NCI-H1105 (cell line): ENCODE measurements at places on chromosomes 13 and 19.
A peak's percentile ranks its signal among the peaks of the same experiment; 100 is the strongest.

GRCh38 chr13:48562296-48563066, 29.6 kb upstream of the RCBTB2 start:
- no peak for DNase-seq

DNA sequence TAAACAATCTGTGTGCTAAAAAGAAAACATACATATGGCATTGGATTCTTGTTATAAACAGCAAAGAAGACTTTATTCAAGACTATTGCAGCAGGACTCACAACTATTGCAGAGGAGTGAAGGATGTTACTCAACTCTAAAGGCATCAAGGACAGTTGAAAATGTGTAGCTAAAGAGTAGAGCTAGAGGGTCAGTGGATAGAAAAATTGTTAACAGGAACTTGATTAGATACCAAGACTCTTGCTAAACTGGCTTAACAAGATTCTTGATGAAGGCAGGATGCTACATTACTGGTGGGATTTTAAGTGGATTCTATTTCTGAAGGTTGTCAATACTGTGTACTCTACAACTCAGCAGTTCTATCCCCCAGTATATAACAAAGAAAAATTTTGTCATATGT, 1183.3 kb downstream of the SLITRK1 start:
- DNase-seq, result no peak

DNA sequence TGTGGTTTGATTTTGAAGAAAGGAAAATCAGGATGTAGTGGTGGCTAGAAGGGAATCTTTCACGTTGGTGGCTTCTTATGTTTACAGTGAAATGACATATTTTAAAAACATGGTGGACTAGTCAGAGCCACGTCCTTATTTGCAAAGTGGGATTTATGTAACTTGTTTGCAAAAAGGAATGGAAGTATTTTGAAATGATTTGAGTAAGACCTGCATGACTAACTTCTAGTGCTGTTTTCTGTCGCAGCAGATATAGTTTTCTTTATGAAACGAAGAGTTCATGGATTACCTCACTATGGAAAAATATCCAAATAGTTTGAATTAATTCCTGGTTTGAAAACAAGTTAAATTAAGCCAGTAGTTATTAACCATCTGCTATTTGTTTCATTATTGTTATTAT, 476.5 kb downstream of the MYO16 start:
- DNase-seq, result no peak

- DNase-seq, result no peak
Observed at GRCh38 chr19:1655131-1655981, 2.9 kb upstream of the TCF3 start.

DNA sequence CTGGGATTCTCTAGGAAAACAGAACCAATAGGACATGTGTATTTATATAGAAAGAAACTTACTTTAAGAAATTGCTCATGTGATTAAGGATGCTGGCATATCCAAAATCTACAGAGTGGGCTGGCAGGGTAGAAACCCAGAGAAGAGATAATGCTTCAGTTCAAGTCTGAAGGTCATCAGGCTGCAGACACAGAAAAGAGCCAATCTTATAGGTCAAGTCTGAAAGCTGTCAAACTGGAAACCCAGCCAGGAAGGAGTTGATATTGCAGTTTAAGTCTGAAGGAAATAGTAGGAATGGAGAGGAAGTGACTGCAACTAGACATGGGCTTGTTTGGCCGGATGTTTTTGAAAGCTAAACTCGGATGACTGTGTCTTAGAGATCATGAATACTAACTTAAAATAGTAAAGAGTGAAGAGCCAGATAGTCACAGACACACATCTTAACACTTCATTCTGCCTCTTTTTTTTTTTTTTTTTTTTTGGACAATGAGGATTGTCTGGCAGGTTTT, 125.3 kb upstream of the GPC6 start:
- no peak for DNase-seq

DNA sequence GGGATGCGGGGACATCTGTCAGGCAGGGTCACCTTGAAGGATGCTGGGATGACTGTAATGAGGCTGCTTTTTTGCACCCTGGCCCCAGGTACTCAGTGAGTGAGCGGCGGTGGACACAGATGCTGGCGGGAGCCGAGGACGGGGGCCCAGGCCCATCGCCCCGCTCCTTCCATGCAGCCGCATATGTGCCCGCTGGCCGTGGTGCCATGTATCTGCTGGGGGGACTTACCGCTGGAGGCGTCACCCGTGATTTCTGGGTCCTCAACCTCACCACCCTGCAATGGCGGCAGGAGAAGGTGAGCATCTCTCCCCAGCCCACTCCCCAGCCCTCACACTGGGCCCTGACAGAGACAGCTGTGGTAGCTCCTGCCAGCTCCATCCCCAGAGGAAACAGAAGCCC, 31.3 kb downstream of the MEGF8 start:
- DNase-seq, result no peak

DNA sequence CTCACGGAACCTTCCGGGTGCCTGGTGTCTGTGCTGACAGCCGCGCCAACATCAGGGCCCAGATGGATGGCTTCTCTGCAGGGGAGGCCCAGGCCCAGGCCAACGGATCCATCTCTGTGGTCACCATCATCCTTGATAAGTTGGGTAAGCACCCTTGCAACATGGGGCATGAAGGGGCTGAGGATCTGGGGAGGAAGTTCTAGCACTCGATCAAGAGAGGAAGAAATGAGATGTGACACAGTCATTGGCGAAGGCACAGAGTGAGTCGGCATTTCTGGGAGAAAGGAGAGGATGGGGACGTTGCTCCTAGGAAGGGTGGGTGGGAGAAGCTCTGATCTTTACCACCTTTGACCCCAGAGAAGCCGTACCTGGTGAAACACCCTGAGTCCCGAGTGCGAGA, 4.4 kb downstream of the CILP2 start:
- no peak for DNase-seq

GRCh38 chr13:27708325-27708724, 84.0 kb upstream of the GSX1 start:
- DNase-seq, result no peak

DNA sequence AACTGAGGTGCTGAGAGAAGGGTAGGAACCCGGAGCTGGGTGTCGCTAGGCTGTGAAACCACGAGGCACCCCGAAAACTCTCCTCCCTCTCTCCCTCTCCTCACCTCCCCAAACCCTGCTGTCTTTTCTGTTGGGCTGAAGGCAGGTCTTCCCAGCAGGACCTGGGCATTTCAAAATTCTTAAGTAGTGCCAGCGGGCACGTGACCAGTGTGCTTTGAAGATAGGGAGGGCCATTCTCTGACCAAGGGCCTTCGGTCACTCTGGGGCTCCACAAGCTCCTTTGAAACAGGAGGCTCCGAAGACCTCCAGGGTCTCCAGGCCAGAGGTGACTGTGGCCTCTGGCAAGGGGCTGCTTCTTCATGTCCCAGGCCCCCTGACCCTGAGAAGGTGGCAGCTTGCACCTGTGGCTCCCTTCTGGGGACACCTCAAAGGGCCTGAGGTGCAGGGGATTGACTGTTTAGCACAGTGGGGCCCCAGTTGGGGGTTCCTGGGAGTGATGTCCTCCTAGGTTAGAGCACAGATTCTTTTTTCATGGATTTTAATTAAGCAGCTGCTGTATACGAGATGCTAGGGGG, 48.3 kb downstream of the DNM2 start:
- DNase-seq, result no peak

GRCh38 chr19:49491804-49492572, 4.2 kb upstream of the RPS11 start:
- DNase-seq, result no peak

DNA sequence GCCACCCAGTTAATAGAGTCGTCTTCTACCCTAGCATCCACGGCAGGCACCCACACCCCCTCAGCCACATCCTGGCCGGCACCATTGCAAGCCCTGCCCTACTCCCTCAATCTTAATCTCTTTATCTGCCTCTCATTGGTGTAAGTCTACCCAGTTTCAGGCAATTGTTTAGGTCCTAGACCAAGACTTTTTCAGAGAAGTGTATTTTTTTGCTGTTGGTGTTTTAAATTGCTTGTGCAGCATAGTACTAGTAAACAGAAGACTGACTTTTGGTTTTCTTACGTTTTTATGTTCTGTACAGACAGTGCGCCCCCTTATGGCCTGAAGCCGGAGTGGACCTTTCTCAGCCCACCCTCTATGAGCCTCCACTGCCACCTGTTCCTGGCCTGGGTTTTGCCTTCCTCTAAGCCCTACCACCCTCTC, 2.3 kb upstream of the LCP1 start:
- DNase-seq, result no peak

DNA sequence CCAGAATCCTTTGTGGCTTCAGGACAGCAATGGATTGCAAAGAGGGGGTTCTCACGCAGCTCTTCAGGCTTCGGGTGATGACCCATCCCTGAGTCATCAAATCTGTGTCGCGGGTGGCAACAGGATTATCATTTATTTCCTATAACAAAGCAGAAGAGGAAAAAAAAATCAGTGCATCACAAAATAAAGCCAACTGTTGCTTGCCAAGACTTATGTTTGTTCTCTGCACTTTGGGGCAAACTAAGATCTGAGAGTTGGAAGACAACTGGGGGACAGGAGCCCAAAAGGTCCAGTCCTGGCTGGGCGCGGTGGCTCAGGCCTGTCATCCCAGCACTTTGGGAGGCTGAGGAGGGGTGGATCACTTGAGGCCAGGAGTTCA, 6.4 kb downstream of the GNA15 start:
- no peak for DNase-seq

- DNase-seq, result no peak
Observed at GRCh38 chr13:99472122-99472440, 29.2 kb upstream of the TM9SF2 start.

- DNase-seq, result no peak
Observed at GRCh38 chr19:56217039-56217949, 15.2 kb downstream of the ZSCAN5C start.

GRCh38 chr19:16398530-16399249, 73.1 kb downstream of the EPS15L1 start:
- peak; percentile 17 for DNase-seq

DNA sequence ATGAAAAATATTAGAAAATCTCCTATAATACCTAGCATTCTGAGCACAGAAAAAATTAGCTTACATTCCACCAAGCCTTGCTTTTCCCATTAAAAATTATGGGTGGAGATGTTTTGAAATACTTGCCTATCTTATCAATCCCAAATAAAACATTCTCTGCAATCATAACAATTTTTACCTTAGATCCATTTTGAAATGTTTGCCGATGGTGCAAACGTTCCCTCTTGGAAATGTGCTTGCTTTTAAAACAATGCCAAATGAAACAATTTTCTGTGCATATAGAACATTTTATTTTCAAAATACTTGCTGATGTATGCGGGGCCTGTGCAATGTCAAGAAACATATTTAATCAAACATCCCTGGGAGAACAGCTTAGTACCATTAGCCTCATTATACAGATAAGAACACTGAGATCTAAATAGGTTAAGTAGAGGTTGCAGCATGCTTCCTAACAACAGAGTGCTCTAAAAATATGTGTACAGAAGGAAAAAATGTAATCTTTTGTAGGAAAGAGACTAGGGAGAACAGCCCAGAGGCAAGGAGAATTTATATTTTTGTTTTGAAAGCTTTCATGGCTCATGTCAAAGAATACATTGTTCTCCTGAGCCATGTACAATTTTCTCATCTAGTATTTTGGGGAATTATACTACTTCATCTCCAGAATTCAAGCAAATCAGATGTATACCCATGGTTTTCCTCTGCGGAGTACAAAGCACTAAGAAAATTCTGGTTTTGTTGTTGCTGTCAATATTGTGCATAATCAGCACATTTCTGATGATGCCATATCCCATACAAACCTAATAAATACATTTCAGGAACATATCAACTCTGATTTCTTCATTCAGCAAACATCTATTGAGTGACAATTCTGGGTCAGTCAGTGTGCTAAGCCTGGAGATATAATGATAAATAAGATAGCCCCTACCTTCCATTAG, 25.9 kb upstream of the FNDC3A start:
- no peak for DNase-seq

DNA sequence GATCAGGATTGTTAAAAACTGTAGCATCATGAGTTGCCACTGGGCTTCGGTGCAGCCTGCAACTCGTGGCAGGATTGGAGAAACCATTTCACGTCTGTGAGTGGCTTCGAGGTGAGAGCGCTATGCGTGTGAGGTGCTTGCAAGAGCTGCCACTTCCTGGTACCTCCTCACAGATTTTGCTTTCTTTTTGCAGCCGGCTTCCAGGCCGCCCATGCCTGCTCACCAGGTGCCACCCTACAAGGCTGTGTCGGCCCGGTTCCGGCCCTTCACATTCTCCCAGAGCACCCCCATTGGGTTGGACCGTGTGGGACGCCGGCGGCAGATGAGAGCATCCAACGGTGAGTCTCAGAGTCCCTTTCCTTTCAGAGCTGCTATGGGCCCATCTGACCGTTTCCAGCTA, 57.9 kb upstream of the C1QTNF9 start:
- DNase-seq, result no peak

DNA sequence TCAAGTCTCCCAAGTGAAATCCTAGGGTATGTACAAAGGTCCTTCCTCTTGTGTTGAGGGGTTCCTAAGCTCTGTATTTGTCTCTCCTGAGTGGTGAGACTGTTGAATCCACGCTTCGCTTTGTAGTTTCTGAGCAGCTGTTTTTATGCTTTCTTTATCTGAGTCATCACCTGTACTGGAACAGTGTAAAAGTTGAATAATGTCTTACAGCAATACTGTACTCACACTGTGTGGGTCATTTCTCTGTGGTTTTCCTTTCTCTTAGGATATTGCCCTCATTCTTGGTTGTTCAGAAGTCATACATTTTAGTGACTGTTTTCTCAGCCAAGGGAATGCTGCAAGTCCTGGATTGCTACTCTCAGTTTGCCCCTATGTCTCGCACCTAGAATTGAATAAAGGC, 1596.6 kb downstream of the SLITRK5 start:
- DNase-seq, result no peak

DNA sequence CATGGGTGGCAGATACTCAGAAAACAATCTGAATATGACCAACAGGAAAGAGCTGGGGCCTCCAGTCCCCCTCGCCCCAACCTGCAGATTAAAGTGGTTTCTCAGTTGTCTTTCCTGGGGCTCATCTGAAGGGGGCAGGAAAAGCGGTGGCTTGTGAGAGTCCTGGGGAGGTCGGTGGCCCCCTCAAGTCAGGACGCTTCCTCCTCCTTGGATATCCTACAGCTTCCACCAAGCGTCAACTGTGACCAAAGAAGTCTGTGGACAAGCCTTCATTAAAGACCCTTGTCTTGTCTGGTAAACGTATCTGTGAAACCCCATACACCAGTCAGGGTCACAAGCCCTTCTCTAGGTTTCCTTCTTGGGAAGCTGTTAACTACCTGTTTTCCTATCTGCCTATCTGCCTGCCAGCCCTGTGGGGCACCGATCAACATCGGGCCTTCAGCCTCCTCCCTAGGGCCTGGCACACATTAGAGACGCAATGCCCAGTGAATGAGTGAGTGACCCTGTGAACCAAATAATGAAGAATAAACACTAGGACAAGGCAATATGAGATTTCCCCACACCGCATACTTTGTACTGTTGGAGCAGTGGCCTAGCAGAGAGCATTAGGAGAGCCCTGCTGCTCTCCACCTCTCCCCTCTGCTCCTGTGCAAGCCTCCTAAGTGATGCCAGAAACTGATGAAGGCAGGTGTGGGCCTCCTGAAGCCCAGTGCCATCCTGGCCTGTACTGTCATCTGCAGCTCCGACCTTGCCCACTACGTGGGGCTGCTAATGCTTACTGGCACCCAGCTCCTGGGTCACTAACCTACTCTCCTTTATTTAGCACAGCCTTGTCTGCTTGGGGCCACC, 1317.8 kb downstream of the UQCRFS1 start:
- no peak for DNase-seq
